Activated T-cell treated with anti-CD3 and anti-CD28 coated beads, Interleukin-2, amount 50 U/mL, for 24 hours (primary cell): ENCODE measurements at places on chromosomes 12 and 14.

- peak; percentile 45 for DNase-seq
Observed at GRCh38 chr14:76863724-76864407, 37.7 kb downstream of the LRRC74A start.

GRCh38 chr12:107522692-107523477 lies 162.7 kb upstream of the PWP1 start:
- DNase-seq, result no peak

- no peak for DNase-seq
Observed at GRCh38 chr12:132385923-132386751, 56.7 kb upstream of the GALNT9 start.

GRCh38 chr12:103799504-103799856 lies 41.6 kb downstream of the NT5DC3 start:
- DNase-seq, result no peak

GRCh38 chr12:47875746-47876439 lies 28.9 kb downstream of the VDR start:
- peak; percentile 5 for DNase-seq

- DNase-seq, result no peak
Observed at GRCh38 chr14:100907240-100907639, 3.7 kb upstream of the RTL1 start.

DNA sequence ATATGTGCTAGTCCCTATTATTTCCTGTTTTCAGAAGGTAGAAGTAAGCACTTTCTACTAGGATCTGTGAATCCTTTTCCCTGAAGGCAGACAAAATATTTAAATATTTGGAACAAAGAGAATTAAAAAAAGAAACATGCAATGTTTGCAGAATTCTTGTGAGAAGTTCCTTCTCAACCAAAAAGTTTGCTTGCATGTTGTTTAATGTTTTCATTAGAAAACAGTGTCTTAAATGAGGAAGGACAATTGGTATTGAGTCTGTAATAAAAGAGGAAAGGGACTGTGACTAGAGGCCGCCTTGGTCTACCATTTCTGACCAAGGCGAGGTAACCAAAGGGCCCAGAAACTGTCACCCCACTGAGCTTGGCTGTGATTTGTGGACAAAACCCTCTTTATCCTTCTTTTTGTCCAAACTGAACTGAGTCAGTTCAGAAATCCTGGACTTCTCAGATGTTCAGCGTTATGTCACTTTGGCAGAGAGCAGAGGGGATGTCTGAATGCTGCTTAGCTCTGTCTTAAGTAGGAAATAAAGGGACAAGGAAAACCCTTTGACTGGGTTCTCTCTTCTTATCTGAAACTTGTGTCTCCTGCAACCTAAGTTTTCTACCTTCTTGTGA lies 129.8 kb upstream of the CPM start:
- no peak for DNase-seq

DNA sequence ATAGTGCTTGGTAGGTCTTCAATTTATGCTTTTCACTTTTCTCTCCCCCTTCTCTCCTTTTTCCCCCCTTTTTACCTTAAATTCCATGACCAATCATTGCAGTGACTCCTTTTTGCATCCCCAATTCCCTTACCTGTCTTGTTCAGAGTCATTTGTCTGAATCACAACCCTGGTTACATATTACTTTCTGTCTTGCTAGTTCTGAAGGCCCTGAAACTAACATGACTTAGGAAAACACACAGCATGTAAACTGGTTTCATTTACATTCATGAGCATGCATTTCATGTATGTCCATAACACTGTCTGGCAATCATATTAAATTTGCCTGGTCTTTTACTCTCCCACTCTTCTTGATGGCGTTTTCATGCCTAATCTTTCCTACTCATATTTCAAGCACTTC lies 20.3 kb upstream of the FOXG1 start:
- DNase-seq, result no peak

DNA sequence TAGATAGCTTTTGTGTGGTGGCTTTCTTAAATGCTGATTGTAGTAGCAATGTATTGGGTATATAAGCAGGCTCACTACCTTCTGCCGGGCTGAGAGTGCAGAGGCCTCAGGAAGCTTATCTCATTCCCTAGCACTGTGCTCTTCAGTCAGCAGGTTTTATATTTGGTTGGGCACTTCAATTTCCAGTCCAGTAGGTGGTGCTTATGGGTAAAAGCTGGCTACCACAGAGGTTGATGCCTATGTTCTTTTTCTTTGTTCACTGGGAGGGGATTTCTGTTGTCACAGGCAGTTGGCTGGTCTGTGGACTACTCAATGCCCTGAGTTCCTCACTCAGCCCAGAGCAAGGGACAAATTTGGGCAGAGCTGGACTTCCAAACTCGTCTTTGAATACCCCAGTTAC lies 43.0 kb upstream of the GLIPR1 start:
- no peak for DNase-seq

DNA sequence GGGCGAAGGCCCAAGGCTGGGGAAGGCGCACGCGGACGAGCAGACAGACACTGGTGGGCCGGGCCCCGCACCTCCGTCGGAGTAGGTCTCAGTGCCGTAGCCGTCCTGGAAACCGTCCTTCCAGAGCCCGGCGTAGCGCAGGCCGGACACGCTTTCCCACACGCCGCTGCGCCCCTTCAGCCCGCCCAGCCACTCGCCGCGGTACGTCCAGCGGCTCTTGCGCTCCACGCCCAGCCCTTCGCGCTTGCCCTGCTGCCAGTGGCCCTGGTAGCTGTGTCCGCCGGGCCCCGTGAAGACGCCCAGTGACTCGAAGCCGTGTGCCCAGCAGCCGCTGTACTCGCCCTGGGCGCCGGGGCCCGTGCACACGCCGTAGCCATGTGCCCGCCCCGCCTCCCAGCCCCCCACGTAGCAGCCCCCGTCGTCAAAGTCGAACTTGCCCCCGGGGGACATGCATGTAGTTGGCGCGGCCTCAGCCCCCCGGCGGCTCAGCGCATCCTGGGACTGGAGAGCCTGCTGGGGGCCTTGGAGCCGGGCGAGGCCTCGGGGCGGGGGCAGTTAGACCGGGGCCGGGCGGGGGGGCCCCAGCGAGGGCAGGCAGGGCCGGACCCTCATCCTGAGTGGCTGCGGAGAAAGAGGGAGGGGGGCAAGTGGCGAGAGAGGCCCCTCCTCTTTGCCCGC lies 1.4 kb downstream of the JPH4 start:
- DNase-seq, result no peak

GRCh38 chr14:51335531-51335930 lies 95.5 kb downstream of the TMX1 start:
- no peak for DNase-seq

GRCh38 chr12:6887460-6887859 lies 14.4 kb upstream of the SPSB2 start:
- DNase-seq, result no peak

GRCh38 chr12:124861898-124862676 lies 1.6 kb downstream of the SCARB1 start:
- DNase-seq, result no peak

DNA sequence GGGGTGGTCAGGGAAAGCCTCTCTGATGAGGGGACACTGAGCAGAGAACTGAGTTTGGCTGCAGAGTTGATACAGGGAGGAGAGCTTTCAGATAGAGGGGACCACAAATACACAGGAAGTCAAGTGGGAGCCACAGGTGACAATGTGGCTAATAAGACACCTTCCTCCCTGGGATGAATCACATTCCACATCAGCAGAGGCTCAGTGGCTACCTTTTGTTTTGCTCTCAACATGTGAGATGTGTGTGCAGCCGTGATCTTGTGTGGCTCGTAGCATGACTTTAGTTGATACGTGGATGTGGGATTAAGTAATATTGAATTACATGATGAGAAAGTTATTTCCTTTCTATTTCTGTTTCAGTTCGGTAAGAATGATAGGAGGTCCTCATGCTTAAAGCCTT lies 7.5 kb downstream of the CRADD start:
- no peak for DNase-seq

- no peak for DNase-seq
Observed at GRCh38 chr12:53999559-54000115, 324 bp upstream of the HOXC9 start.

DNA sequence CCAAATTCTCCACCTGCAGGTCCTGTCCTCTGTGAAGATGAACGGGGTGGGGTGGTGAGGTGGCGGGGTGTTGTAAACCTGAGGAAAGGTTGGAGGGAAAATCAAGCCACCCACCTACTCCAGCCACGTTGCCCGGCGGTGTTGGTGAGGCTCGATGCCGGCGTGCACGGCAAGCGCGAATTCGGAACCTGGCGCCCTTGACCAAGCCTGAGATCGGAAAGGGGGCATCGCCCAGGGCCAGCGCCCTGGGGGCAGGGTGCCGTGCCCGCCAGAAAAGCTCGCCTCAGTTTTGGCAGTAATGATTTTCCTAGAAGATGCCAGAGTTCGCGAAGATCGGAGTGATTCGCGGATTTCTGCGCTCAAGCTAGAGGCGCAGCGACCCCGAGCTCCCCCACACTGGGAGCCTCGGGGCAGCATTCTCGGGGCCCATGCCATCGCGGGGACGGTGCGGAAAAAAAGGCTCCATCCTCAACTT lies 817 bp downstream of the STXBP6 start:
- no peak for DNase-seq

DNA sequence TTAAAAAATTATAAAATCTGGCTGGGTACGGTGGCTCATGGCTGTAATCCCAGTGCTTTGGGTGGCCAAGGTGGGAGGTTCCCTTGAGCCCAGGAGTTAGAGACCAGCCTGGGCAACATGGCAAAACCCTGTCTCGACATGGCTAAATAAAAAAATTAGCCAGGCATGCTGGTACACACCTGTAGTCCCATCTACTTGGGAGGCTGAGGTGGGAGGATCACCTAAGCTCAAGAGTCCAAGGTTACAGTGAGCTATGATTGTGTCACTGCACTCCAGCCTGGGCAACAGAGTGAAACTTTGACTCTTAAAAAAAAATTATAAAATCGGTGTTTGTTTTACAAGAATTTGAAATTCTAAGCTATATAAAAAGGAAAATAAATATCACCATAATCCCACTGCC lies 141.8 kb downstream of the SLC38A6 start:
- DNase-seq, result no peak

DNA sequence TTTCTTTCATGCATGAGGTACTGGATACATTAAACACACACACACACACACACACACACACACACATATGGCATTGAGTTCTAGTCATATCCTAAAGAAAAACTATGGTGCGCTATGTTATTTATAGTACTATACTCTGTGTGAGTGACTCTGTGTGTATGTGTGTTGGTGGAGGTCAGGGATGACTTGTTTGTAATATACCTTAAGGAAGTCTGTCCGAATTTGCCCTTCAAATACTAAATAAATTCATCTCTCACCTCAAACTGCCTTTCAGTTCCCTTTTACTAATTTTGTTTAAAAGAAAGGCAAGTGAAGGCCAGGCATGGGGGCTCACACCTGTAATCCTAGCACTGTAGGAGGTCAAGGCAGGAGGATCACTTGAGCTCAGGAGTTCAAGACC lies 2.1 kb upstream of the AKAP5 start:
- no peak for DNase-seq

DNA sequence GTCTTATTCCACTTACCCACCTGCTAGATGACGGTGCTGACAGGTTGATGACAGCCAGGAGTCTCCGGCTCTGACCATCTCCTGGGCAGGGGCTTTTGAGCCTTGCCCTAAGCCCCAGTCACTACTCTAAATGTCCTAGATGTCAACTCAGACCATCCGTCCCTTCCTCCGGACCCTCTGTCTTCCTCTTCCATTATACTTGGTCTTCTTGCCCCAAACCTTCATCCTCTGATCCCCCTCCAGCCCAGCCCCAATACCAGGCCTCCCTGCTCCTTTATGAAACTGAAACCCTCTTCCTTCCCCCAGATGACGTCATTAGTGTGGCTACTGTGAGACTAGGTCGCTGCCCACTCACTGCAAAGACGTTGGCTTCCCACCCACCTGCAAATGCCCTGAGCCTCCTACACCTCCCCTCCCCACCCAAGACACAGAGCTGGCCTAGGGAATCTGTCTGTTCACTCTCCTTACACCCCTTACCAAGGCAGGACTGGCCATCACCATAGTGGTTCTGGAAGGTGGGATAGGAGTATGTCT lies 10.1 kb downstream of the KRT71 start:
- no peak for DNase-seq

DNA sequence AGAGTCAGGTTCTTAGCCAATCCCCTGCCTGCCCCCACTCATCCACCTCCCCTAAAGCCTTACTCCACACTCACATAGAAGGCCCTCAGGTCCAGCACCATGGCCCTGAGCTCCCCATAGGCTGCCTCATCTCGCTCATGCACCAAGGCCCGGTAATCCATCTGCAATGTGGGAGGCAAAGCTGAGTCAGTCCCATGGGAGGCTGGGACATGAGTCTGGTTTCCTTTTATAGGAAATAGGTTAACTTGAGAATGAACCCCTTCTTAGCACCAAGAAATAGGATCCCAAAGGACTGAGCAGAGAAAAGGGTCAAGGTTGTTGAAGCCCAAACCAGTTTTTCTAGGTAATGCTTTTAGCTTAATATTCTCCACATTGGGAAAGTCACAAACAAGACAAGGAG lies 2.1 kb upstream of the EMC9 start:
- no peak for DNase-seq

GRCh38 chr12:71703206-71703605 lies 17.3 kb downstream of the TMEM19 start:
- no peak for DNase-seq

- no peak for DNase-seq
Observed at GRCh38 chr14:75917322-75917945, 64.4 kb downstream of the TGFB3 start.

- no peak for DNase-seq
Observed at GRCh38 chr14:22600027-22600426, 1.9 kb downstream of the ABHD4 start.

DNA sequence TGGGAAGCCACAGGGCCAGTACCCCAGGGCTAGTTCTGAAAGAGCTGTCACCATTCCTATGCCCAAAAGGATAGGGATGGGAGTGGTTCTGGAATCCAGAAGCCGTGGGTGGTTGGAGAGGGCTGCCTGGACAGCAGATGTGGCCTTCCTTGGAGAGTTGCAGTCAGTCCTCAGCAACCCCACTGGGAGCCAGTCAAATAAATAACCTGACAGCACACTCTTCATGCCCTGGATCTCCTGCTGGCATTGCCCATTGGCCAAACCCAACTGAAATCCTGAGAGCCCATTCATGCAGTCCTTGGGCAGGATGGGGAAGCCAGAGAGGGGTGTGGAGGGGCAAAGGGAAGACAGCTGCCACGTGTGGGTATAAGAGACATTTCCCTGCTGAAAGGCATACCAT lies 128.2 kb downstream of the PTPN11 start:
- no peak for DNase-seq

- no peak for DNase-seq
Observed at GRCh38 chr12:64099397-64099796, 122.7 kb downstream of the KICS2 start.

GRCh38 chr14:105852378-105853088 lies 326.1 kb downstream of the TMEM121 start:
- peak; percentile 23 for DNase-seq

- no peak for DNase-seq
Observed at GRCh38 chr12:47910486-47910885, 5.7 kb upstream of the VDR start.

GRCh38 chr12:123608182-123608581 lies 6.3 kb downstream of the DDX55 start:
- no peak for DNase-seq
